ENCODE measurements at places on chromosomes 13 and 19.

DNA sequence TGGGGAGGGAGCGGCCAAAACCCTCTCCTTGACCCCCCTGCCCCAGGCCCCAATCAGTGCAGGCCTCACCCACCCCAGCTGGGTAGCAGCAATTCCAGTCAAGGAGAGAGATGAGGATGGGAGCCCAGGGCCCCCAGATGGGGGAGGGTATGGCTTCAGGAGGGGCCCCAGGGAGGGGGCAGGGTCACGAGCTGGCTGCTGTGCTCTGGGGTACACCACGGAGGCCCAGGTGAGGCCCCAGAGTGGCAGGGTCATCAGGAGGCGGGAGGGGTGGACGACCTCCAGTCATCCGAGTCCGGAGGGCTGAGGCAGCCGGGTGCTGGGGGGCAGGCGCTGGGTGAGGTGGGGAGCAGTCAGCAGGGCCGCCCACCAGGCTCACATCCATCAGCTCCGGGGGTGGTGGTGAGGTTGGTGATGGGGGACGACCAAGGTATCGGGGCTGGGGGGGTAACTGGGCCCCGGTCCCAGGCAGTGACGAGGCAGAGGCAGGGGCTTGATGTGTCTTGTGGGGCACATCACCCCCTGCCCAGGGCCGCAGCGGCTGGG, 8.4 kb downstream of the DYRK1B start:
- no peak for DNase-seq

- no peak for DNase-seq
Observed at GRCh38 chr19:43738780-43739211, 16.0 kb downstream of the SMG9 start.

DNA sequence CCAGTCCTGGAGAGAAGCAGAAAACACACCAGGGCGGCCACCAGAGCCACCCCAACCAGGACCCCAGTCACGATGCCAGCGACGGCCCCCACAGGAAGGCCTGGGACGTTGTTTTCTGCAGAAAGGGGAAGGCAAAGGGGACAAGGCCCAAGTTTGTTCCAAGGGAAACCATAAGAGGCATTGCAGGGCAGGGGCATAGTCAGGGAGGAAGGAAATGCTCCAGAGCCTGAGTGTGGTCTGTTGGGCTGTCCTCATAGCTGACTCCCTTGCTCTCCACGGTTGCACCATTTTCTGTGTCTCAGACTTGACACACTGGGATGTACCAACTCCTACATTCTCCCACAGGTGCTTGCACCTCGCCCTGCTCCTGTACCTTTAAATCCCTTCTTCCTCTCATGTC, 5.2 kb downstream of the CEACAM4 start:
- no peak for DNase-seq

GRCh38 chr19:6223461-6224307, 56.1 kb downstream of the MLLT1 start:
- DNase-seq = no peak

DNA sequence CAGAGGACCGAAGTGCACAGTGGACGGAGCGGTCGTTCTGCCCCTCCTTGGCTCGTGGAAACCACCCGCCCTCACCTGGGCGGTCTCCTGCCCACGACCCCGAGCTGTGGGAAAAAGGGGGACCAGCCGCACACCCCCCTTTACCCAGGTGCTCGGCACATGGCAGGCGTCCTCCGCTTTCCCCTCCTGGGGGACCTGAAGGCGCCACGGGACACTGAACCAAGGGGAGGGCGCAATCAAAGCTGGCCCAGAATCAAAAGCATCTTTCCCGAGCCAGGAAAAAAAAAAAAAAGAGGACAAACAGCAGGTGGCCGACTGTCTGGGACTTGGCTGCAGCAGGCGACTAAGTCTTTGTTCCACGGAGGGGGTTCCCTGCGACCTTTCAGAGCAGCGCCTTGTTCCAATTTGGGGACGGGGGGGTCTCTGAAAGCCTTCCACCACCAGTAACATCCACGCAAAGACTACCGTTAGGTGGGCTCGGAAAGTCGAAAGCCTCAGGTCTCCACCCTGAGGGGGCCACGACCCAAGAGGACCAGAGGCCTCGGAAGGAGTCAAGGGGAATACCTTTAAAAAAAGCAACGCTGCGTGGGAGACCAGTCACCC, 1.1 kb downstream of the MBD3 start:
- DNase-seq = no peak

DNA sequence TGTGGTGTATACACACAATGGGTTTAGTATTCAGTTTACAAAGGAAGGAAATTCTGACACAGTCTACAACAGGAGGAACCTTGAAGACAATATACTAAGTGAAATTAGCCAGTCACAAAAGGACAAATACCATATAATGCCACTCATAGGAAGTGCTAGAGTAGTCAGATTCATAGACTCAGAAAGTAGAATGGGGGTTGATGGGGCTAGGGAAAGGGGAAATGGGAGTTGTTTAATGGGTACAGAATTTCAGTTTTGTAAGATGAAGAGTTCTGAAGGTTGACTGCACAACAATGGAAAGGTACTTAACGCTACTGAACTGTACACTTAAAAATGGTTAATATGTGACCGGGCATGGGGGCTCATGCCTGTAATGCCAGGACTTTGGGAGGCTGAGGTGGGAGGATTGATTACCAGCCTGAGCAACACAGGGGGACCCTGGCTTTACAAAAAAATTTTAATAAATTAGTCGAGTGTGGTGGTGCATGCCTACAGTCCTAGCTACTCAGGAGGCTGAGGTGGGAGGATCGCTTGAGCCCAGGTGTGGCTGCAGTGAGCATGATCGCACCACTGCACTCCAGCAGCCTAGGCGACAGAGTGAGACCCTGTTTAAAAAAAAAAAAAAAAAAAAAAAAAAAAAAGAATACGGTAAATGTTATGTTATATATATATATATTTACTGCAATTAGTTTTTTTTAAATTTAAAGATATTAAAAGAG, 45.0 kb downstream of the SLC15A1 start:
- DNase-seq = no peak

- no peak for DNase-seq
Observed at GRCh38 chr13:30618186-30618929, 638 bp downstream of the USPL1 start.

DNA sequence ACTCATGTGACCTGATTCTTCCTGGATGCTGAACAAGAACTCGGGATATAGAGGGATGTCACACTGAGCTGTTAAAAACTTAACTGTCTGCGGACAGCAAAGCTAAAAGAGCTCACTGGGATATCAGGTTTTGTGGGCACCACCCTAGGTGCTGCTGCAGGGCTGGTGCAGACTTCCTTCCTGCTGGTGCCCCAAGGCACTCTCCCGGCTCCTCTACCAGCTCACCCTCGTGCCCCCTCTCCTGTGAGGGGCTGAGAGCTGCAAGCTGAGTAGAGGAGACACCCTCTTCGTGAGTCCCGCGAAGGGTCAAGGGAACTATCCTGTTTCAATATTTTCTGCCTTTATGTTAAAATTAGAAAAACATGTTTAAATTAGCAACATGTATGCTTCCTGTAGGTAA, 1475.7 kb downstream of the EFNB2 start:
- DNase-seq = no peak

GRCh38 chr13:38707460-38707859, 20.6 kb downstream of the FREM2 start:
- DNase-seq = no peak

DNA sequence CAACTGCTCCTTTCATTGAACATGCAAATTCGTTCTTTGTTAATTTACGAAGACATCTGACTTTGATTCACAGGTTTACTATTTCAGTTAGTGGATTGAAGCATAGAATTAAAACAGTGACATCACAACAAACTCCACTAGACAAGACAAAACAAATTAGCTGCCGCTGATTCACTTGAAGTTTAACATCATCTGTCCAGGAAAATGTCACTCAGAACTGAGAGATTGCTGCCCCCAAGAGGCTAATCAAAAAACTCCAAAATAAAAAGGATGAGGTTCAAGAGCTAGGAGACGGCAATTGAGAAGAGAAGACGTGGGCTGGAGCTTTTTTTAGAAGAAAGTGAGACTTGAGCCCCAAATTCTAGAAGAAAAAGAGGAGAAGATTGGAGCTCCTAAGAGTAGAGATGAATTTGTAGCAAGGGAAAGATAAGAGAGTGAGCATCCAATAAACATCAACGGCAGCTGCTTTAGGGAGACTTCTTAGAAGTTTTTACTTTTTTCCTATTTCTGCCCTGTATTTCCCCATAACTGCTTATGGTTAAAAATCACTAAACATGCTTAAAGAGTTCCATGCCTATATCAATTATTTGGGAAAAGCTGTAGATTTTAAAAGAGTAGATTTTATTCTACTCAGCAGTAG, 40.8 kb upstream of the TPP2 start:
- DNase-seq = peak; percentile 67

DNA sequence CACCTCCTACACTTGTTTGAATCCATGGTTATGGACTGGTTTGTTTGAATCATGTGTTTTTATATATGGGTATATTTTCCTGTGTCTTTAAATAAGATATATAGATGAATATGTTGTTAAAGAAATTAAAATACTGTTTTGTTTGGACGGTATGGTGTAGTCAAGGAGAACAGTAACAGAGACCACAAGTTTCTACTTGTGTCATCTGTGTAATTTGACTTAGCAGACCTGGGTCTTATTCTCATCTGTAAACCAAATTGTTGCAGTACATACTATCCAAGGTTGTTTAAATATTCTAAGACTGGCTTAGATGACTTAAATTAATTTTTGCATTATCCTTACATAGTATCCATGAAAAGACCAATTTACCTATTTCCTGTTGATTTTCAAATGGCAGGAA, 361.1 kb upstream of the SLITRK1 start:
- no peak for DNase-seq

- no peak for DNase-seq
Observed at GRCh38 chr13:40469581-40470310, 196.7 kb downstream of the FOXO1 start.

- no peak for DNase-seq
Observed at GRCh38 chr19:34359954-34360315, 5.1 kb upstream of the GPI start.

DNA sequence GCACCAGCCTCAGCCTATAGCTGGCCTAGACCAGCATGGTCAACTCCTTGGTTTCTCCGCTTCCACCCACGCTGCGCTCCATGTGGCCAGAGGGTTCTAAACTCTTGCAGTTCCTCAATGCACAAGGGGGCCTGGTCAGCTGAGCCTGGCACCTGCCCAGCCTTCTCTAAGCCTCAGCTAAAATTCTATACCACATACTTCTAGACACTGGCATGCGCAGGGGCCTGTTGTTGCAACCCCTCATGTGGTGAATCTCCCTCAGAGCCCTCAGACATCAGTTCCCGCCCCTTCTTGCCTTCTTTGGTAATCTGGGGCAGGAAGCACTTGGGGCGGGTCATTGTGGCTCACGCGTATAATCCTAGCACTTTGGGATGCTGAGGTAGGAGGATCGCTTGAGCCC, 19.7 kb upstream of the LDLR start:
- DNase-seq = no peak

GRCh38 chr19:42199440-42200115, 17.9 kb downstream of the DEDD2 start:
- no peak for DNase-seq

DNA sequence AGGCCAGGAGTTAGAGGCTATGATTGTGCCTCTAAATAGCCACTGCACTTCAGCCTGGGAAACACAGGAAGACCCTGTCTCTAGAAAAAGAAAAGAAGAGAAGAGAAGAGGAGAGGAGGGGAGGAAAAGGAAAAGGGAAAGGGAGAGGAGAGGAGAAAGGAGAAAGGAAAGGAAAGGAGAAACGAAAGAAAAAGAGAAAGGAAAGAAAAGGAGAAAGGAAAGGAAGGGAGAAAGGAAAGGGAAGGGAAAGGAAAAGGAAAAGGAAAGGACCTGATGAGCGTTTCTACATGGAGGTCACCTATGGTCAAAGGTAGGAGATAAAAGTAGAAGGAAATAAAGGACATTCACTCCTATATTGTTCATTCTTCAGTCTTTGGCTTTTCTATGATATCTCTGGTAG, 109.1 kb upstream of the TRPC4 start:
- no peak for DNase-seq
